Right ventricle myocardium superior (tissue), 1 donor: ENCODE measurements at places on chromosomes 2 and 18. TPM values are rescaled to one million over a fixed set of nuclear protein-coding genes. Genes with fewer than 3 reads are reported as not detected.

The CPO gene
- not detected for total RNA-seq

- no peak for DNase-seq
Measured at GRCh38 chr2:129766374-129766993, 213.0 kb upstream of the RAB6C start.

The NLRC4 gene
- total RNA-seq: 1.1 TPM

GRCh38 chr2:150280231-150280630 lies 207.2 kb downstream of the RND3 start:
- DNase-seq: no peak

The SUCLG1 gene
- total RNA-seq: 312 TPM

The RGPD4 gene
- total RNA-seq: 0.11 TPM
